ENCODE measurements at places on chromosomes 7 and 10.

DNA sequence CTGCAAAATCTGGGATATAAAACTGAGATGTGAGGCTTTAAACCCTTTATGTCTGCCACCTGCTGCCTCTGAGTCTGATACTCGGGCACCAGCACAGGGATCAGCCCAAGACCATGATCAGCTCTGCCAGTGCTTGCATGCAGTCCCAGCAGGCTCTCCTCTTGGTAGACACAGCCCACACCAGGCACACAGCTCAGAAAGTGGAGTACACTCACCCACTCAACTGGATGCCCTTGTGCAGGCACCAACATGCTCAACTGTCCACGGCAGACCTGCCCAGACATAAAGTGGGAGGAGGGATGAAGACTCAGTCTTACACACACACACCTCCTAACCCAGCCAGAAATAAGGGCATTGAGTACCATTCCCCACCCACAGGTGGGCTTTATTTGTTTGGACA, 18.2 kb upstream of the MYH16 start:
- H3K4me1 ChIP-seq: no peaks in the 10 kb centered on the region
- H3K27me3 ChIP-seq: no peaks in the 10 kb centered on the region
- no peak overlapping the region for H3K4me3 ChIP-seq
- DNase-seq: no peak

DNA sequence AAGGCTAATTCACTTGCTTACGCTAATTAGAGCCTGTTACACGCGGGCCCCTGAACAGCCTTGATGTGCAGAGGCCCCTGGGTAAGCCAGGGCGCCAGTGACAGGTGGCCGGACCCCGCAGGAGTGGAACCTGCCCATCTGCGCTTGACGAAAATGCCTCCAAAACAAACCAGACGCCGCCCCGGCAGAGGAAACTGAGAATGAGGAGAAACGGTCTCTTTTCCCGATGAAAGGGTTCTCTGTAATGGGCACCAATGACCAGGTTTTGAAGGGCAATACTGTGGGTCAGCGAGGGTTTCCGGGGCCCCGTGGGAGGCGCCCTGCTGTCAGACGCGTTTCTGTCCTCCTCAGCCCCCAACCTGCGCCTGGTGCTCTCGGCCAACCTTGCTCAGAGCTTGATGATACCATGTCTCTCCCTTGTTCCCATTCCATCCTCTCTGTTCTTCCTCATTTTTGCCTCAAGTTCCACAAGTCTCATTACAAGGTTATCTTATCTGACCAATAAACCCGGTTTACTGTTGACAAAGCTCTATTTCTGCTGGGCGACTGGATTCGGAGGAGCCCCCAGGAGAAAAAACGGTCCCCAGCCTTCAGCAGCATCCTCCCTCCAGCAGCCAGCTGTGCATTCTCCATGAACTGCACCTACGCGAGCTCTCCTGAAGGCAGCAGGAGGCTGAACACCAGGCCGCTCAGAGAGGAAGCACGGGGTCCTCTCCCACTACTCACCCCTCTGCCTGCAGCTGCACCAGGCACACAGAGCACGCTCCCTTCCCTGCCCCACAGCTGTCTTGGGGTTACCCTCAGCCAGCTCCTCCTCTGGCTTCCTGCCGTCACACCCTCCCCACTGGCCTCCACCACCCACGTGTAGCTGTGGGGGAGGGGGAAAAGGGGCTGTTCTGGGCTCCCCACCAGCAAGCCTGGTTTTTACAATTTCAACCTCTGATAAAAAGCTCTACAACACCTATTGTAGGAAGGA, 202.0 kb downstream of the MAD1L1 start:
- no peak for DNase-seq
- no peak overlapping the region for H3K4me3 ChIP-seq
- no peak overlapping the region for H3K27ac ChIP-seq
- H3K36me3 ChIP-seq: peaks cover 3% of the 10 kb centered on the region
- no peaks in the 10 kb centered on the region for H3K27me3 ChIP-seq

DNA sequence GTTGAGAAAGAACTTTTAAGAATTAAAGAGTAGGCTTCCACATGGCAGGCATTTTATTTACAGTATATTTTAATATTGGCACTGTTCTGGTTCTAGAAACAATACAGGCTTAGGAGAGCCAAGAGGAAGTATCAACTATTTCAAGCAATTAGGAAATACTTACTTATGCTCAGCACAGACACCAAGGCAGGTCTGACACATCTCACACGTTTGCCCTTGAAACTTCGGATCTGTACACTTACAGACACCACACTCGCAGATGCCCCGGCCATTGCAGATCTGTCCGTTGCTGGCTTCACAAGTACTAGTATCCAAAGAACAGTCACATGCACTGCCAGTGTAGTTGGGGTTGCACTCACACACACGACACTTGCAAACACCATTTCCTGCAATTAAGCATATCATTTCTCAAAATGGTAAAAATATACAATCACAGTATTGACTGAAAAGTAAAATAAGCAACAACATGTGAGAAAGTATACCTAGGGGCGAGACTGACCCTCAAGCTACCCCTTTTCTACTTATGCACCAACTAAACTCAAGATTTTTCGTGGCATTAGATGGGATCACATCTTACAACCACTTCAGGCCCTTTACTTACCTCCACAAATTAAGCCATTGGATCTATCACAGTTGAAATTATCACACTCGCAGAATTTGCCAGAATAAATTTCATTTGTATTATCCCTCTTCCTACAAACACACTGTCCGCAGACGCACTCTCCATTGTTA, 46.6 kb downstream of the ITGB1 start:
- no peaks in the 10 kb centered on the region for H3K27me3 ChIP-seq
- no peak overlapping the region for H3K4me3 ChIP-seq
- no peak for DNase-seq
- H3K4me1 ChIP-seq: peaks cover 4% of the 10 kb centered on the region
- H3K36me3 ChIP-seq: peaks cover 83% of the 10 kb centered on the region

DNA sequence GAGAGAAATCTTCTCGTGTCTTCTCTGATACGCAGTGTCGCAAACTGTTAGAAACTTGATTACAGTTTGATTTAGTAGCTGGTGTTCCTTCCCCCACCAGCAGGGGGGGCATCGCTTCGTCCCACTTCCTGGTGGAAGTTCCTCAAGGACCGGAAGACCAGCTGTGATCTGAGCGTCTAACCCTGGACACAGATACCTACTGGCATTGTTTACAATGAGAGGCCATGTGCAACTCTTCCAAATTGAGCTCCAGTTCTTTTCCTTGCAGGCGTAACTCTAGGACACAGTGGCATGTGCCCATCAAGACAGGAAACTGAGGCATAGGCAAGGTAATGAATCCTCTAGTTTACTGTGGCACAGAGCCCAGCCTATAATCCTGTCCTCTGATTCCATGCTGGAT, 219.0 kb downstream of the CCDC3 start:
- H3K4me3 ChIP-seq: no peak overlapping the region
- no peaks in the 10 kb centered on the region for H3K27me3 ChIP-seq
- no peaks in the 10 kb centered on the region for H3K4me1 ChIP-seq
- H3K36me3 ChIP-seq: no peaks in the 10 kb centered on the region
- no peak overlapping the region for H3K27ac ChIP-seq

GRCh38 chr7:50202052-50202555, 102.4 kb upstream of the IKZF1 start:
- peaks cover 8% of the 10 kb centered on the region for H3K27me3 ChIP-seq
- H3K27ac ChIP-seq: no peak overlapping the region
- H3K36me3 ChIP-seq: no peaks in the 10 kb centered on the region
- H3K4me1 ChIP-seq: no peaks in the 10 kb centered on the region
- no peak overlapping the region for H3K4me3 ChIP-seq

DNA sequence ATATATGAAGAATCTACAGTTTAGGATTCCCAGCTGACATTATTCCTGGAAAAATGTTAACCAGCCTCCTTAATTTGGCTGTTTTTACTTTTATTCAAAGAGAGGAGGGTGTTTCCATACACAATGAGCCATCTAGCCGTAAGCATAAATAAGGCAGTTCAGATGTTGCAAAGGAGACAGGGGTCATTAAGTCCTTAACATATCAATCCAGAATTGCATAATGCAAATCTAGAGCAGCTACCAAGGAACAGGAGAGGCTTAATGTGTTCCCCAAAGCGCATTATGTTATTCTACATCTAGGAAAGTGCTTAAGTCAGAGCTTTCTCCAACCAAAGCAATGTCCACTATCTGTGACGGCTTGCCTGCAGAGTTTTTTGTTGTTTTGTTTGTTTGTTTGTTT, 32.4 kb upstream of the TCF7L2 start:
- no peak overlapping the region for H3K27ac ChIP-seq
- no peak for DNase-seq
- peaks cover 17% of the 10 kb centered on the region for H3K4me1 ChIP-seq
- H3K27me3 ChIP-seq: no peaks in the 10 kb centered on the region
- H3K4me3 ChIP-seq: no peak overlapping the region
- H3K36me3 ChIP-seq: no peaks in the 10 kb centered on the region

DNA sequence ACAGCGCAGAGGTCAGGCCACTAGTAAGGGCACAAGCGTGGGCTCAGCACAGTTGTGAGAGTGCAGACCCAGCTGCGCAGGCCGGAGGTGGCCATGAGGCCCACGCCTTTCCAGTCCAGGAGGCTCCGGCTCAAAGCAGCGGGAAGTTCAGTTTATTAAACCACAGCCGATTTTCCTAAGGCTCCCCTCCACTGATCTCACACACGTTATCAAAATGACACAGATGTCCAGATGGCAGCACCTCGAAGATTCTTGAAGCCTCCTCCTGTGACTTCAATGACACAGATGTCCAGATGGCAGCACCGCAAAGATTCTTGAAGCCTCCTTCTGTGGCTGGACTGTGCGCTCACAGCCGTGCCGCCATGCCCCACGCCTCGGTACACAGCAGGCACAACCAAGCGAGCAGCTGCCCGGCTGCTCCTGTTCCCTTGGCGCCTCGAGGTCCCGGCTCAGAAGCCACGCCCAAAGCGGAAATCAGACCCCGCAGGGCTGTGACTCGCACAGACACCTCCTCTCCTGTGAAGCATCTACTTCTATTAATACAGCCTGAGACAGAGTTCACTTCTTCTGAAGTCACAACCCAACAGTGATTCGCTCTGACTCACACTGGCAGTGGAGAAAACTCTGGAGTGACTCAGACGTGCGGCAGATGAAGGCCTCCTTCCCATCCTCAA, 122.7 kb downstream of the MAD1L1 start:
- H3K4me3 ChIP-seq: no peak overlapping the region
- peak; percentile 97 for DNase-seq
- peak overlapping the region; percentile 69 for H3K27ac ChIP-seq
- H3K4me1 ChIP-seq: peaks cover 19% of the 10 kb centered on the region
- H3K36me3 ChIP-seq: no peaks in the 10 kb centered on the region
- no peaks in the 10 kb centered on the region for H3K27me3 ChIP-seq

DNA sequence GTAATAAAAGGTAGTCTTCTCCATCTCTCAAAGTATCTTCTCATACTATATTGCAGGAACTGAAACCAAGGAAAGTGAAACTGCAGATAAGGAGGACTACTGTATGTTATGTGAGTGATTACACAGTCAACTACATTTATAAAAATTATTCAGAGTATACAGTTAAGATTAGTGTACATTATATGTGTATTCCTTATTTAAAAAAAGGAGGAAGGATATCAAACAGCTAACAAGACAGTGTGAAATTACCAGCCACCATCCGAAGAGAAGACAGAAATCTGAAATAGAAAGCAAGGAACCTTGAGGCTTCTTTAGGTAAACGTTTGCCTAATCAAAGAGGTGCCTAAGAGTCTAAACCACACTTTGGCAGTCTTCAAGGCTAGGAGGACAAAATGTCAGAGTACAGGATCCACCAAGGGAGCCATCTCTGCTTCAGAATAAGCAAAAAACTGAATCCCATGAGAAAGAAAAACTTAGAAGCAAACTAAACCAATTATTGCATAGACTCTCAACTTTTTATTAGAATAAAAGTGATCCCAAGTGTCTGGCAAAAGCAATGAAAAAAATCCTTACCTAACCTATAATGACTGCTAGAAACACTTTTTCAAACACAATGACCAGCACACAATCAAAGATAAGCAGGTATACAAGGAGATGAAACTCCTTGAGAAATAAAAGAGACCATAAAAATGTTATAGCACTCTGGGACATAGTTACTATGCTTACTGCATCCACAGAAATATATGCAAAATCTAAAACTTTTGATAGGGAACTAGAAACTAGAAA, 6.4 kb downstream of the USP6NL start:
- H3K4me3 ChIP-seq: no peak overlapping the region
- no peaks in the 10 kb centered on the region for H3K27me3 ChIP-seq
- no peaks in the 10 kb centered on the region for H3K36me3 ChIP-seq
- peaks cover 6% of the 10 kb centered on the region for H3K4me1 ChIP-seq
- no peak overlapping the region for H3K27ac ChIP-seq

DNA sequence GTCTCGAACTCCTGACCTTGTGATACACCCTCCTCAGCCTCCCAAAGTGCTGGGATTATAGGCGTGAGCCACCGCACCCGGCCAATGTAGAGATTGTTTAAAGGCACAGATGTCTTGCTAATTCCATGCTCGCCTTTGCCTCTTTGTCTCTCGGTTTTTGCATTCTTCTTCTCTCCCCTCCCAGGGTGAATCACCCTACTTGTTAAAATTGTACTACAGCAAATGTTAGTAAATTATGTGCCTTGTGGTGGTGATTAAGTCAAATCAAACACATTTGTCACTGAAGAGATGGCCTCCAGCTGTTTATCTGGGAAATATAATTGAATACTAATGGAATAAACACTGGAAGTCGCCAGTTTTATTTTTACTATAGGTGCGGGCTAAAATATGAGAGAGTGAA, 384.4 kb upstream of the AUTS2 start:
- no peak overlapping the region for H3K27ac ChIP-seq
- H3K4me3 ChIP-seq: no peak overlapping the region
- H3K36me3 ChIP-seq: no peaks in the 10 kb centered on the region
- no peak for DNase-seq
